ENCODE measurements at places on chromosomes 1 and 21.

DNA sequence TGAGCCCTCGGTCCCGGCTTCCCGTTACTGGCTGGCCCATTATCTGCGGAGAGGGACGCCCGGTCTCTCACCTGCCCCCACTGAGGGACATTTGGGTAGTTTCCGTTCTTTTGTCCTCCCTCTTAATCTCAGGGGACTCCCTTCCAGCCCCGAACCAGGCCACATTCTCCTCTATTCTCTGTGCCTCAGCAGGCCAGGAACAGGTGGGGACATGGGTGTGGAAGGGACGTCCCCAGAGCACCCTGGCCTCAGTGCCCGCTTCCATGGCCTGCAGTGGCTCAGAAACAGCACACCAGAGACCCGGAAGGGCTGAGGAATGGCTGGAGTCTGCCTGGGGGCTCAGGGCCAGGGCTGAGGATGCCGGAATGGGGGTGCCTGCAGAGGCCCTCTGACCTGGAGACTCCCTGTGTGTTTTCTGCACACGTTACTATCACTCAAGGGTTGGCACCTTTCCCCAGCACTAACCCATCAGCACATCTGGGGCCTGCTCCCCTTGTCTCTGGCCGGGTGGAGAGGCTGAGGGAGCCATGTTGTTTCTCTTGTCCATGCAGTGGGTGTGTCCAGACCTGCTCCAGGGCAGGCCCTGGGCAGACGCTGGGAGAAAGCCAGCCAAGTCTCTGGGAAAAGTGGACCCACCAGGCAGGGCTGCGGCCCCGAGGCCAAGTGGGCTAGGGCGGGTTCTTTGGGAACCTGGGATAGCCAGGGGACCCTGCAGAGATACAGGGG, 10.0 kb upstream of the DNMT3L start:
- no peak for DNase-seq

DNA sequence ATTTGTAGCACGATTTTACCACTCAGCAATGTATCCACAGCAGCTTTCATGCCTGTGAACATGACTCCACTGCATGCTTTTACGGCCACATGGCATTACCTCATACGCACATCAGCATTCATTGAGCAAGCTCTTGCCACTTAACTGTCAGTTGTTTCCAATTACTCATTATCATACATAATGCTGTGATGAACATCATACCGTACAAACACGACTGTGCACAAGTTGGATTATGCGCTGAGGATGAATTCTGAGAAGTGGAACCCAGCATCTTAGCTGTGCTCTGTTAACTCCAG, 9.6 kb downstream of the UMODL1 start:
- DNase-seq = no peak

DNA sequence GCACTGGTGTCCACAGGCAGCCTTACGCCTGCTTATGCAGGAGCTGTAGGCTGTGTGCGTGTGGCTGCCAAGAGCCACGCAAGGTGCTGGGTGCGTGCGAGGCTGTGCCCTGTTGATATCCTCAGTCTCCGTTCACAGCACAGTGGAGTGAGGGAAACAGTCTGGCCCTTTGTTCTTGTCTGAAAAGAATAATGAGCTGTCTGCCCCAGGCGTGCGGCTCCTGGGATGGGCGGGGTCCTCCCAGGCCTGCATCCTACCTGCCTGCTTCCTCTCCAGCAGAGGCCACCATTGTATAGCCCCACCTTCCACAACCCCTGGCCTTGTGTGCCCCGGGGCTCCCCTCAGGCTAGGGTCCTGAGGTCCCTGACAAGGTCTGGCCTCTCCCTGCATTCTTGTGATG, 47.0 kb upstream of the KDM4A start:
- no peak for DNase-seq

DNA sequence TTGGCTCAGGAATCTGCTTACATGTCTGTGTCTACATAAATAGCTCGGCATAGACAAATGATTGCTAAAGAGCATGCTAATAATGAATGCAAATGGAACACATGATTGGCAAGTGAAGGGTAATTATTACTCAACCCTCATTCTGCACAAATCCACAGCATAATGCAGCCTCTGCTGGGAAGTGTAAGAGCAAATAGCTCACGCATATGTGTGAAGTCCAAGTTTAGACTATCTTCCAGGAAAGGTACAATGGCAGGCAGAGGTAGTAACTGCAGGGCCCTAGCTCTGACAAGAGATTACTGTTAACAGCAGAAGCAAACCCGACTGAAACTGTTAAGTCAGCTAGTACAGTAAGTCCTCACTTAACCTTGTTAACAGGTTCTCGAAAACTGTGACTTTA, 7.0 kb upstream of the IL6R start:
- no peak for DNase-seq

GRCh38 chr1:10756842-10757241, 39.6 kb downstream of the CASZ1 start:
- no peak for DNase-seq

- DNase-seq = no peak
Observed at GRCh38 chr1:223338811-223339746, 24.9 kb downstream of the SUSD4 start.

GRCh38 chr1:44263568-44264450, 50.5 kb downstream of the DMAP1 start:
- no peak for DNase-seq

- DNase-seq = no peak
Observed at GRCh38 chr1:50488876-50489275, 65.6 kb upstream of the DMRTA2 start.

DNA sequence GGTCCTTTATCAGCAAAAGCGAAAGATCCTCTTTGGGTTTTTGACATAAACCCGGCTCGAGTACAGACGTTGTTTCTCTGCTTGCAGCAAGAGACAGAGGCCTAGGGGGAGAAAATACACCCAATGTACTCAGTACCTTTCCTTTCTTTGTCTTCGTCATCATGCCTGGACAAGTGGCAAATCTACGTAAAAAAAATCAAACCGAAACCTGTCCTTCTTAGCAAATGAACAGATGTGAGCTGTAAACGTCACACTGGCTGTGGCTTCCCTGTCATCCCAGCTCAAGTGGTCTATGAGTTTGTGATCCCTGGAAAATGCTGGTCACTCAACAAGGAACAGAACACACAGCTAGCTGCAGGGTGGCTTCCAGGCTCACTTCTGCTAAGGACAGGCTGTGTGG, 39.9 kb downstream of the STPG1 start:
- DNase-seq = no peak

GRCh38 chr1:78472851-78473496, 17.8 kb upstream of the PTGFR start:
- no peak for DNase-seq

DNA sequence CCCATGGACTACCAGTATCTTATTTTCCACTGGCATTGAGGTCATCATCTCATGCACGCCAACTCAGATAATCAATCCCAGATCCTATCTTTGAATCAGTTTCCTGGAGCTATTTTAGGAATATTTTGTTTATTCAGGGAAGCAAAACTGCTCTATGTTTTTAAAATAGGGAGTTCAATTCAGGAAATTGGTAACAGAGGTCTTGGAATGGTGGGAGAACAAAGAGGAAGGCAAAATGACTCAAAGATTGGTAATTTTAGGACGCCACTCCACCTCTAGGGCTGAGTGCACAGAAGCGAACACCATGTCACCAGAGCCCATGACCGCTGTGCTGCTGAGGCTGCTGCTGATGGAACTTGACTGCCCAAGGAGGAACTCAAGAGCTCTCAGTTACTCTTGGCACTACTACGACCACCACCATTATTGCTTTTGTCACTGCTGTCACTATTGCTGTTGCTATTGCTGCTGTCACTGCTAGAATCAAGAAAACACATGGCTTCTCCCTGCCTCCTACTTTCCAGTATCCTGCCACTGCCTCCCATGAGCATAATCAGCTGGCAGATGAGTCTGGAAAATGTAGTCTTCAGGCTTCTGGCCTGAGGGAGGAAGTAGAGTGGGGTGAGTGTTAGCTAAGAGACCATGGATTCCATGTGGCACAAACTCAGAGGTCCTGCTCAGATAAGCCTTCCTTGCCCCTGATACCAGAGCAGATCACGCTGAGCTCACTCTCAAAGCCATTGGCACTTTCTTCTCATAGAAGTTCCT, 71.6 kb upstream of the CNIH3 start:
- no peak for DNase-seq

DNA sequence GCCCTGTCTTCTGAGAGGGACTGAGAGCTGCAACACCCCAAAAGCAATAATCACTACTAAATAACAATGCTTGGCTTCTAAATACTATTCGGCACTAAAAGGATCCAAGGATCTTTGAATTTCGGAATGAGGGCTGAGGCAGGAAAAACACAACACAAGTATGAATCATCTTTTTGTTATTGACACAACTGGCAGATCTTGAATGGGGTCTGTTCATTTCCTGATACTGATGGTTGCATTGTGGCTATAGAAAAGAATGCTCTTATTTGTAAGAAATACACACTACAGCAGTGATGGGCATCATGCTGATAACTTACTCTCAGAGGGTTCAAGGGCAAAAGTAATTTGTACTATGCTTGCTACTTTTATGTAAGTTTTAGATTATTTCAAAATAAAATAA, 149.2 kb upstream of the PLD5 start:
- no peak for DNase-seq

Data from vagina (tissue), 2 donors.